ENCODE measurements at places on chromosomes 1 and 21.

GRCh38 chr1:156419854-156420204 lies 50.8 kb downstream of the RHBG start:
- no peak for DNase-seq

DNA sequence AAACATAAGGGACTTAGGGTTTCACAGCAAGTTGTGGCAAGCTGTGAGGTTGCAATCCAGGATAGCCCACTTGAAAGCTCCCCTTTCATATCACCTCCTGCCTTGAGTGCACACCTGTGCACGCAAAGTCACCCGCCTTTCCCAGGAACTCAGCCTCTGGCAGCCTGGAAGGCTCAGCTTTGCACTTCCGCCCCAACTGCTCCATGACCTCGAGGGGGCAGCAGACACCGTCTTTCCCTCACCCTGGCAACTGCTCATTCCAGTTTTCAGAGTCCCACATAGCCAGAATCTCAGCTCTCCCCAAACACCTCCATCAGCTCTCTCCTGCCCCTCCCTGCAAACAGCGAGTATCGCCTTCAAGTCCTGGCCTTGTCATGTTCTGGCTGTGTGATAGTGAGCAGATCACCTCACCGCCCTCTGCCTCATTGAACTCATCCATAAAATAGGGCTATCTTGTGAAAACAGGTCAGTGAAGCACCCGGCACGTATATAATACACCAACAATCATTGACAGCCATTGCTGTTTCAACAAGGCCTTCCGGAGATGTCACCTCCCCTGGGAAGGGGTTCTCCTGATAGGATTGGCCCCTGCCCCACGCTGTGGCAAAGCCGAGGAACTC lies 32.2 kb upstream of the EPB41 start:
- DNase-seq: peak; percentile 87

DNA sequence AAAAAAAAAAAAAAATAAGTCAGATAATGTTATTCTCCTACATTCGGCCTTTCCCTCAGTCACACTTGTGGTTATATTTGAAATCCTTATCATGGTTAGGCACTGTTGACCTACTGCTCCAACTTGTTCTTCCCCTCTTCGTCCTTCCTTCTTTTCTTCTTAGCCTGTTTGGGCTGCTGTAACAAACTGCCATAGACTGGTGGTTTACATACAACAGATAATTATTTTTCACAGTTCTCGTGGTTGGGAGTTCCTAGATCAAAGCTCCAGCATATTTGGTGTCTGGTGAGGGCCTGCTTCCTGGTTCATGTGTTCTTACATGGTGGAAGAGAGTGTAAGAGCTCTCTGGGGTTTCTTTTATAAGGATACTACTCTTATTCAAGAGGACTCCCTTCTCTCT lies 73.4 kb downstream of the RABGAP1L start:
- no peak for DNase-seq

DNA sequence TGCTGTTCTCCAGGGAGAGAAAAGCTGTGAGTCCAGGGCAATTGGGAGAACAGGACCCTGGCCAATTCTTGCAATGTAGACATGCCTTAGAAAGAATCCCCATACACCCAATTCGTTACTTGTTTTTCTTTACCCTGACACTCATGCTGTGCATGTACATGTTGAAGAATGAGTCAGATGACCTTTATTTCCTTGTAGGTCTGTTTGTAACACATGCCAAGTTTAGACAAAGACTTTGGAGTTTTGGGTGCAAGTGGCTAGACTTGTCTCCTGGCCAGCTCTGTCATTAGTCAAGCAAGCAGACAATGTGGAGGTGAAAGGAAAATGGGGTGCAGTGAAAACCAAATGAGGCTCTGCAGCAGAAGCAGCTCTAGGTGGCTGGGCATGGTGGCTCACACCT lies 38.1 kb downstream of the GNPAT start:
- DNase-seq: peak; percentile 70

DNA sequence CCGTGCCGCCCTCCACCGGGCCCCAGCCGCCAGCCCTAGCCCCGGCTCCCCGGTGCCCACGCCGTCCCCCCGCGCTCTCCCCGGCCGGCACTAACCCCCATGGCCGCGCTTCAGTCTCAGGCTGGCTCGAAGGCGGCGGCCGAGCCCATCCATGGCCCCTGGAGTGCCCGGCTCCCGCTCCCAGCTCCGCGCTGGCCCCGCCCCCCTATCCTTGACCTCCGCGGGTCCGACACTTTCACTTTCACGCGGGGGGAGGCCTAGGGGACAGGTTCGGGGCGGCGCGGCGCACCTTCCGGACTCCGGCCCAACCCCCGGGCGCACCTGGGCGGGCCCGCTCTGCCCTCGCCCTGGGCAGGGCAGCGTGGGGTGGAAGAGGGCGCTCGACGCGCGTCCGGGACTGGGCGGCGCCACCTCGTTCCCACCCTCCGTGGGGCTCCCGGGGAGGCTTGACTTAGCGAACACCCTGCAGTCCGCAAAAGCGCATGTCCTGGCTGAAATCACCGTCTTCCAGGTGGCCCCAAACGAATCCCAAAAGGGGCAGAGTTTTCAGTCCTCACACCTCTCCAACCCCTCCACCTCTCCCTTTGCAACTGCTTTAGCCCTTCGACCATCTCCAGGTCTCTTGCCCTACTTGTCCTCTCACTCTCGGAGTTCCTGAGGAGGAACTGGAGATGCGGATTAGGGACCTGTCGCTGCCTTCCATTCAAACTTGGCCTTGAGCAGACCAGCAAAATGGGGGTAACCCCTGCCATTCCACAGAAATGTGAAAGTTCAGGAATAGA lies 3.9 kb upstream of the DENND2D start:
- no peak for DNase-seq

All from fibroblast of pulmonary artery (primary cell).